Occipital lobe (tissue), 3 donors: ENCODE measurements at places on chromosomes 7 and 10. TPM values are rescaled to one million over a fixed set of nuclear protein-coding genes. Genes with fewer than 3 reads are reported as not detected.
A peak's percentile ranks its signal among the peaks of the same experiment; 100 is the strongest.

Gene LRIT1
- not detected for total RNA-seq

GRCh38 chr10:114397651-114398145, 6.6 kb downstream of the AFAP1L2 start:
- DNase-seq: no peak

DNA sequence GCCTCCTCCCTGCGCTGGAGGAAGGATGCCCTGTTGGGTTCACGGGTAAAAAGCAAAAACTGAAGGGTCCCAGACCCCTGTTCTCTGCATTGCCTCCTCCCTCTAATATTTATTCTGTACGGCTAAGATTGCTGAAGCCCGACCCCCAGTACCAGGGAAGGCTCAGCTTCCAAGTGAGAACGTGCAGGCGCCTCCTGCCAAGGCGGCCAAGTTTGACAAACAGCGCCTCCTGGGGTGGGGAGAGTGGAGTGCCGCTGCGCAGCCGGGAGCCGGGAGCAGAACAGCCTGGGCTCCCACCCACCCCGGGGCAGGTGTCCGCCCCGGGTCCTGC, 4.7 kb upstream of the EBF3 start:
- no peak for DNase-seq

DNA sequence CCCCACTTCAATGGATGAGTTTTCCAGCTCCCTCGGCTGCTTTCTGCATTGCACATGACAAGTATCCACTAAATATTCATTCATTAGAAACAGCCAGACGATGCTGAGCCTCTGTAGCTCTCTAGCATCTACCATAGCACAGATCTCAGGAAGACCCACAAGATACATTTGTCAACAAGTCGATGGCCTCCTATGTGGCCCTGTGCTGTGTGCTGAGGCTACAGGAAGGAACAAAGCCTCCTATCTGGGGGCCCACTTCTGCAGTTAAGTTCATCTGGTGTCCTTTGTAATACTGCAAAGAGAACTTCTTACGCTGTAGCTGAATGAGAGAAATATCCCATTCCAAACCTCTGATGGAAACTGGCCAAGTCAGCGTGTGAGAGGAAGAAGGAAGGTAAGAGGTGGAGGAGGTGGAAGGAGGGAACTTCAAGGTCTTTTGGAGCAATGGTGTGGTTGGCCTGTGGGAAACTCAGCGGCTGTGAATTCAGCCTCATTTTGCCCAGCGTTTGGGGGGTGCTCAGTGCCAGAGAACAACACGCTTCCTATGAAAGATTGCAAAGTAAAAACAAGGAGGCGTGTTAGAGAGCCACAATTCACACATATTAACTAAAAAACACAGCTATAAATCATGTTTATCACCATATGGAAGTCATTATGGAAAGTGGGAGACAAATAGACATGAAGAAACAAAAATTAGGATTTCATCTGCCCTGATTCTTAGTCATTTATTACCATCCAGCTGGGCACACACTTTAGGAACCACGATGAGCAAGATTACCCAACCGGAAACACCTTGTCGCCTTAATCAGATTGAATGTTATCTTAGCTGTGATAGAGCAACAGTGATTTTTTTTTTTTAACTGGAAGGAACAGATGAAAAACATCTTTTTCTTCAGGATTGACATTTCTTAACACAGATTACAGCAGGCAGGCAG, 62.2 kb upstream of the USP6NL start:
- DNase-seq: no peak

DNA sequence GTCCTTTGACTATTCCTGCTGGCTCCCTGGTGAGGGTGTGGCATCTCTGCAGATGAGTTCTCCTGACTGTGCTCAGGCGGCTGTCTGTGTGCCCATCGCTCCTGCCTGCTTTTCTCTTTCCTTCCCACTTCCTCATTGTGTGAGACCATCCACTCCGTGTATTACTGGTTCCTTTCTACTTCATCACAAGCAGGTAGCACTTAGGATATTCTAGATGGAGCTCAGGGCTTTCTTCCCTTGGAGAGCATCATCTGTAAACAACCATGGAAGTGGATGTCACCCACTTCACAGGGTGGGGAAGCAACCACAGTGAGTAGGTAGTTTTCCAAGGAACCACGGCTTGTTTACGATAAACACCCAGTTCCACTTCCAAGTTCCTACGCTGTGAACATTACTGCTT, 15.7 kb downstream of the DNAJB6 start:
- DNase-seq: no peak

GRCh38 chr7:732094-732541, 5.0 kb upstream of the PRKAR1B start:
- DNase-seq: no peak

Gene KIF5B
- 145 TPM for total RNA-seq

Gene PLEKHS1
- total RNA-seq: not detected

DNA sequence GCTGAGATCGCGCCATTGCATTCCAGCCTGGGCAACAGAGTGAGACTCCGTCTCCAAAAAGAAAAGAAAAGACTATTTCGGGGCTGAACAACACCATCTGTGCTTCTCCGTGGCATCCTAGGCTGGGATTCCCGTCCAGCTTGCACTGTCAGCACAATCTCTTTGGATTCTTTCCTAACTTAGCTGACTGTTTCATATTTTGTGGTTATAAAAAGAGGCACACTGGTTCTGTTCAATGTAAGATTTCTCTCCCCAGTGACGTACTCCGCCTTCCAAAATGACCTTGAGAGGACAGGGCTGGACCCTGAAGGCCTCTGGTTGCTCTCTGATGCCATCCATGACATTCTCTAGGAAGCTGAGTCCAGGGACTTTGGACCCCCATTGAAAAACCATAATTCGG, 8.8 kb downstream of the ZNHIT1 start:
- no peak for DNase-seq

GRCh38 chr7:79046061-79046460, 407.4 kb downstream of the MAGI2 start:
- no peak for DNase-seq

GRCh38 chr10:65491799-65492198, 1434.0 kb upstream of the LRRTM3 start:
- DNase-seq: no peak

Gene IL6
- total RNA-seq: not detected

DNA sequence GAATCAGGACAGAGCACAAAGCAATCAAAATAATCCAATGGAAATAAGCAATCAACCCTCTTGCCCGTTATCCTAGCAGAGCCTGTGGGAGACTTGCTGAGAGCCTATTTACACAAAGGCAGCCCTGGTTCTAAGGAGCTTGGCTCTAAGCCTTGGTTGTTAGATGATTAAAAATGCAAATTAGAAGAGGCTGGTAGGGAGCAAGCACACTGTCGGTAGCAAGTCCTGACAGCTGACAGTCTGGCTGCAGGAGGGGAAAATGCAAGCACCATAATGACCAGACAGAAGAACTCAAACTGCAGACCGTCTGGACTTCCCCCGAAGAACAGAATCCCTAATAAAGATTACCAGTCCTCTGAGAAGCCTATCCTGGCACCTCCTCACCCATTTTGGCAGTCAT, 131.8 kb upstream of the CTTNBP2 start:
- DNase-seq: no peak

DNA sequence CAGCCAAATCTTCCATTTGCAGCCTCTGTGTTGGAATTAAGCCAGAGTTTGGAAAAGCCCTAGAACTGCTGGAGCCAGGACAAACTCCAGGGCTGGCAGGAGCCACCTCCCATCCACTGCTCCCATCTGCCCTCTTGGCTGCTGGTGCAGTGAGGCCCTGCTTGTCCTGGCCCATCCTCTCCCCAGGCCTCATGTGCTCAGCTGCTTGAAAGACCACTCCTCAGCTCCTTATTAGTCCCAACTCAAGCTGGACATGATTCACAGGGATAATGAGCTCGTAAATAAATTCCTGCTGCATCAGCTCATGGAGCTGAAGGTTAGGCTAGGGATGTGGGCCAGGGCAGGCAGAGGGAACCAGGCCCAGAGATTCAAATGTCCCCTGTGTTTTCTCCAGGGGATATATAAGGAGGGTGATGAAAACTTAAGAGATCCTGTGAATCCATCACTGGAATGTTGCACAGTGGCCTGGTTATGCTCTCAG, 282.8 kb downstream of the RPS24 start:
- DNase-seq: no peak

- DNase-seq: no peak
Measured at GRCh38 chr7:42076870-42077269, 160.1 kb downstream of the GLI3 start.

Gene PON1
- total RNA-seq: not detected

Gene CCDC3
- total RNA-seq: 12.8 TPM

- no peak for DNase-seq
Measured at GRCh38 chr10:29719281-29719675, 84.5 kb upstream of the SVIL start.

- DNase-seq: no peak
Measured at GRCh38 chr7:99290980-99291607, 18.5 kb downstream of the MYH16 start.

Gene CDHR3
- 16.1 TPM for total RNA-seq

Gene SSC4D
- total RNA-seq: 0.94 TPM

DNA sequence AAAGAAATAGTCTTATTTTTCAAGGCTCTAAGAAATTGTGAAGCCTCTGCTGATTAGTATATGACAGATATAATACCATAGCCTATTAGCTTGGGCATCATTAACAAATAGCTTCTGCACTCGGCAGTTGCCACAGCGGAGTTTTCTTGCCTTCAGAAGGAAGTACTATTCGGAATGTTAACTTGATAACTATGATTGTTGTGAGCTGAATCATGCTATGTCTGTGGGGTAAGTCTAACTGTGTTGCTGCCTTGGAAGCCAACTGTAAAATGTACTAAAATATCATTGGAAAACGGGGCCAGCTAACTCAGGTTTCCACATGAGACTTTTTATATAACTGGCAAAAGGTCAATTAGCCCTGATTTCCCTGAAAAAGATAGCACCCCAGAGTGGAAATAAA, 93.2 kb downstream of the TWIST1 start:
- no peak for DNase-seq

Gene HOXA2
- not detected for total RNA-seq

- no peak for DNase-seq
Measured at GRCh38 chr7:55071411-55072175, 52.8 kb downstream of the EGFR start.

DNA sequence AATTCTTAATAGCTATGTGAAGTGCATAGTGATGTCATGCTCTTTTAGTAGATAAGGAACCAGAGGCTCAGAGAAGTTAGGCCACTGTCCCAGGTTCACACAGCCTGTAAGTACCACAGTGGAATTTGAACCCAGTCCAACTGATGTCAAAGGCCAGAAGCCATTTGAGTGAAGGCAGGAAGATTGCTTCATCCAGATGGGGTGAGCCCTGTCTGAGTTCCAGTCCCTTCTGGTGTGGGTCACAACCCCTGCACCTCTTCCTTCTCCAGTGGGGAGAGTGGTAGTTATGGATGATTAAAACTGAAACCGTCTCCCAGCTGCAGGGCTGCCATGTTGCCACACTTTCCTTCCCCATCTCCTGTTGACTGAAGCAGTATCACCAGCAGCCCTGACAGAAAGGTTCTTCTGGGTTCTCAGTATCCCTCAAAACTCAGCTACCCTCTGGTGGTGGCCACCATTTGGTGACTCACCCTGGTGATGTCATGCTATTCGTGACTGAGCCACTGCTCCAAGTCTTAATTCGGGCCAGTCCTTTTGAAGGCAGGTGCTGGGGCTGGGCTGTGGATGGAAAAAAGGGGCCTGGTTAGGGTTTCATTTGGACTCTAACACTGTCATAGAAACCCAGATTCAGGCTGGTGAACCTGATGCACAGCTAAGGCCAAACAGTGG, 1.5 kb upstream of the C10orf95 start:
- DNase-seq: peak; percentile 29

DNA sequence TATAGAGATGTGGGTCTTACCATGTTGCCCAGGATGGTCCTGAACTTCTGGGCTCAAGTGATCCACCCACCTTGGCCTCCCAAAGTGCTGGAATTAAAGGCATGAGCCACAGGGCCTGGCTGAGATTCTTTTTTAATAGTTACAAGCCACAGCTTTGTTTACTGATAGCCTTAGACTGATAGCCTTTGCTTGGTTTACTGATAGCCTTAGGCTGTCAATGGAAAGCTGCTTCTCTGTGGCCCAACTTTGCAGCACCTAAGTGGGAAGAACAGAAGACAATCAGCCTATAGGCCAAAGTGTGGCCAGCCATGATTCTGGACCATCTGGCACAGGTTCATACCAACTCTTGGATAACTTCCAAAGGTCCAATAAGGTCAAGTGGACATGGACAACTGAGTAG, 24.1 kb upstream of the CDCA7L start:
- no peak for DNase-seq

Gene DIP2C
- total RNA-seq: 42.0 TPM

GRCh38 chr10:47288916-47289495, 11.0 kb upstream of the GDF10 start:
- DNase-seq: no peak

Gene ADRB1
- total RNA-seq: 3.3 TPM

DNA sequence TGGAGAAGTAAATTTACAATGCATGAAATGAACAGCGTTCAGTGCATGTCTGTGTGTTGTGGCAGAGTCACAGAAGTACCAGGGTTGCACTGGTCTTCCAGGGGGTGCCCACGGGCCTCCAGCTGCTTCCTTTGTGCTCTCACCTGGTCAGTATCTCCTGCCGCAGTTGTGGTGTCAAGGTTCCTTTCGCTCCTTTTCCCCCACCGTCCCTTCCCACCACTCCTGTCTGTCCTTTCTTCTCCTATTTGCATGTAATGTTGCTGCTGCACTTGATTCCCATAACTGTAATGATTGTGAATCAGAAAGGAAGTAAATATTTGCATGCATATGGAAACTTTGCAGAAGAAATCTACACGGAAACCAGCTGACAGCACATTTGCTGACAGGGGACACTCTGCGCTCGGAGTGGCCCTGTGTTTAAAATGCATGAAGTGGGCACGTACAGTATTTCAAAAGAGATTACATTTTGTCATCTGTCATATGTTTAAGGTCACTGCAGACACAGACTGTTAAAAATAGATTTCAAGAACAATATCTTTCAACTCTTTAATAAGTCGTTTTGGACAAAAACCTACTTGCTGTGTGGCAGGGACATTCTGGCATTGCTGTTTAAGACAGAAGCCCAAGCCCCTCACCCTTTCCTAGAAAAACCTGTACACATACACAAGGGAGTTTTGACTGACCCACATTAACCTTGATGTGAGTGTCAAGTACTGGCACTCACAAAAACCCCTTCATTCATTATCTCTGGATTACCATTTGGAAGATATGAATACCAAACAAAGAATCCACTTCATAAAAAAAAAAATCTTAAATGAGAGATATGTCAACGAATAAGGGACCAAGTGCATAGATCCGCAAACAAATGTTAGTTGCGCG, 336.7 kb upstream of the KLF6 start:
- no peak for DNase-seq

Gene DENND10
- total RNA-seq: 53.7 TPM

GRCh38 chr10:74890460-74890859, 64.1 kb downstream of the KAT6B start:
- DNase-seq: no peak

- DNase-seq: no peak
Measured at GRCh38 chr7:119761776-119762175, 511.2 kb upstream of the KCND2 start.

- DNase-seq: peak; percentile 20
Measured at GRCh38 chr10:97058521-97058920, 127.2 kb downstream of the SLIT1 start.

DNA sequence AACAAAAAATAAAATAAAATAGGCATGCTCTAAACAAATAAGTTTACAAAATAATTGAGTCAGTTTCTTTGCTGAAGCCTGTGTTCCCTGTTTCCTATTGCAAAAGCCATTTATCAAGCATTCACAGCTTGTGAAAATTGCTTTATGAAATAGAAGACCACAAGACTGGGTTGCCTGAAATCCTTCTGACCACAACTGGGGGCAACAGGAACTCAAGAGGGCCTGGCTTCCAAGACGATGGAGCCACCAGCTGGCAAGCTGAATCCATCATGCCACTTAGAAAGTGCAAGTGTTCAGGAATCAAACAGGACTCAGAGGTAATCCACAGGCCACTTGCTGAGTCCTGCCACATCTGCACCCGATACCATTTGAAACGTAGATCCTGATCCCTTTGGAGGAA, 752 bp upstream of the ABCA13 start:
- no peak for DNase-seq
